Lung (tissue), 17 donors: ENCODE measurements at places on chromosomes 2 and 18. TPM values are rescaled to one million over a fixed set of nuclear protein-coding genes. Genes with fewer than 3 reads are reported as not detected.

DNA sequence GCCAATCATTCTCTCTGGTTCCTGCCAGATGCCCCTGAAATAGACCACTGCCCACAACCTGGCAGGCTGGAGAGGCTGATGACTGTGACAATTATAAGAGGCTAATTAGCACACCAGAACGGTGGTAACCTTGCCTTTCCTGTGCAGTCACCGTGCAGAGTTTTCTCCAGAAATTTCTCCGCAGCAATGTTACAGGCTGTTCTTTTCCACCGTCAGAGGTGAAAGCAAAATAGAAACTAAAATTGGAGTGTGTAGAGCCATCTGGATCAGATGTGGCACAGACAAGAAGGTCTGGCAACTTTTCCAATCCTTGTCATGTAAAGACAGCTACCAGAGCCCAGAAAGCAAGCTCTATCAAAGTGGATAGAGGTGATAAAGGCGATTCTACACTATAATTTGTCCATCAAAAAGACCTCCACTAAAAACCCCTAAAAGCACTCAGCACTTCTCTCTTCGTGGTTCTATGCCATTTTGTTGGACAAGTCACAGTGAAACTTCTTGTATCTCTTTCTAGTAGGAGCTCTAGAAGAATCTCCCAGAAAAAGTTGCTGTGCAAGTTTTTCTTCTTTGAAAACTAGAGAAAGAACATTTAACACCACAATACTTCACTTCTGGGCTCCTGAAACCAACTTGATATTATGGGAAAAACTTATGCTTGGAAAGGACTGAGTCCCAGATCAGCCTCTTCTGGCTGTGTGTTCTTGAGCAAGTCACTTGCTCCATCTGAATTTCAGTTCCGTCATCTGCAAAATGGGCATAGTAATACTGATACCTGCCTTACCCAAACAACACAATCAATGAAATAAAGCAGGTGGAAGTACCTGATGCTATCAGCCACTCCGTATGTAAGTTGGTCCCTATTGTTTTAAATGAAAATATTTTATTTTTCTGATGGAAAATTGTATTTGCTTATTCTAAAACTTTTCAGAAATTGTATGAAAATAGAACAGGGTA is 295.6 kb upstream of the DLGAP1 start:
- DNase-seq = no peak
- H3K27ac ChIP-seq = no peak overlapping the region

- H3K36me3 ChIP-seq = no peaks in the 10 kb centered on the region
- DNase-seq = peak; percentile 68
- peak overlapping the region; percentile 90 for H3K27ac ChIP-seq
- no peaks in the 10 kb centered on the region for H3K27me3 ChIP-seq
- peaks cover 45% of the 10 kb centered on the region for H3K4me1 ChIP-seq
Observed at GRCh38 chr2:42102591-42103450, 55.0 kb downstream of the PKDCC start.

DNA sequence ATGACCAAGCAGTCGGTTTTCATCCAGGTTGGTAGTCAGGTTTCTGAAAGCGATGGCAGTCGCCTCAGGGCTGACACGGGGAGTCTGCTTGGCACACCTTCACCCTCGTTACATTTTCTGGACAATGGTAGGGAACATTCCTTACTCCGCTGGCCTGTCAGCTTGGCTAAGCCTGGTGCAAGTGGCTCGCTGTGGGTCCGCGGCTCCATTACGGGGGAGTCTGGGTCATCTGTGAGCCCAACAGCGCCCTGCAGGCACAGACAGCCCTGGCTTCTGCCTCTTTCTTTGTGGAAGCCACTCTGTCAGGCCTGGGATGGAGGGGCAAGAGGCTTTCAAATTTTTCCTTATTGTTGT is 95.6 kb downstream of the HDAC4 start:
- no peaks in the 10 kb centered on the region for H3K27me3 ChIP-seq
- H3K4me3 ChIP-seq = no peak overlapping the region
- no peak for DNase-seq

Gene ALPI
- not detected for total RNA-seq

- no peaks in the 10 kb centered on the region for H3K27me3 ChIP-seq
- H3K4me3 ChIP-seq = no peak overlapping the region
- no peak for DNase-seq
- H3K27ac ChIP-seq = no peak overlapping the region
- no peaks in the 10 kb centered on the region for H3K36me3 ChIP-seq
Observed at GRCh38 chr2:132609101-132609890, 60.7 kb downstream of the LYPD1 start.

Gene NGEF
- 1.9 TPM for total RNA-seq

GRCh38 chr18:11307716-11308115 is 158.3 kb upstream of the PIEZO2 start:
- no peaks in the 10 kb centered on the region for H3K36me3 ChIP-seq
- no peak overlapping the region for H3K4me3 ChIP-seq
- no peak overlapping the region for H3K27ac ChIP-seq
- H3K27me3 ChIP-seq = no peaks in the 10 kb centered on the region

- no peaks in the 10 kb centered on the region for H3K36me3 ChIP-seq
- H3K27me3 ChIP-seq = no peaks in the 10 kb centered on the region
- no peak overlapping the region for H3K27ac ChIP-seq
Observed at GRCh38 chr2:96396095-96396494, 60.5 kb downstream of the NCAPH start.

DNA sequence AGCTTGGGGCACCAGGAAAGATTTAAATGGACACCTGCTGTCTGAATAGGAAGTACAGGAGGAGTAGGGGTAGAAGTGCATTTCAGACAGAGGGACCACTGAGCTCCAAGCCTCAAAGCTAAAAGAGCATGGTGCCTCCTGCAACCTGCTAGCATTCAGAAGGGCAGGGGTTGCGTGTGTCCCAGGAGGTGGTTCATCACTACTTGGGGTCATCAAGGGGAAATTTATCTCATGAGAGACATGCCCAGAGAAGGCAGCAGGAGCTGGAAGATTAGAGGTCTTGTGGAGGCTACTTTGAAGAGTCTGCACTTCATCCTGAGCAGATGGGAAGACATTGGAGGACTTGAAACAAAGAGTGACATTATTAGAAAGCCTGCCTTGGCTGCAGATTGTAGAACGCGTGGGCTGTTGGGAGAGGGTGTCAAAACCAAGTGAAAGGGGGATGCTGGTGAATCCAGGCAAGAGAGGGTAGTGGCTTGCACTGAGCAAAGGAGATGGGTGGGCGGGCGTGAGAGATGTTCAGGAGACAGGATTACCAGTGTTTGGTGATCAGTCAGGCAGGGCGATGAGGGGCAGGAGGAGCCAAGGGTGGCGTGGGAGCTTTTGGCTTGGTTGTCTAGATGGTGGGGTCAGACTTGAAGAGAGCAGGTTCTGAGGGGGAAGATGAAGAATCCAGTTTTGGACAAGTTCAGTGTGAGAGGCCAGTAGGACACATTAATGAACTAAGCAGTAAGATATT is 154.0 kb downstream of the DYSF start:
- no peak overlapping the region for H3K27ac ChIP-seq
- no peak overlapping the region for H3K4me3 ChIP-seq
- no peaks in the 10 kb centered on the region for H3K27me3 ChIP-seq
- no peaks in the 10 kb centered on the region for H3K36me3 ChIP-seq
- peaks cover 7% of the 10 kb centered on the region for H3K4me1 ChIP-seq
- DNase-seq = no peak

GRCh38 chr2:72148837-72149555 is 1.3 kb upstream of the CYP26B1 start:
- peak overlapping the region; percentile 16 for H3K4me3 ChIP-seq
- H3K36me3 ChIP-seq = no peaks in the 10 kb centered on the region
- peak; percentile 72 for DNase-seq
- H3K4me1 ChIP-seq = peaks cover 7% of the 10 kb centered on the region

Gene ACMSD
- 0.12 TPM for total RNA-seq

Gene SAG
- 0.46 TPM for total RNA-seq

DNA sequence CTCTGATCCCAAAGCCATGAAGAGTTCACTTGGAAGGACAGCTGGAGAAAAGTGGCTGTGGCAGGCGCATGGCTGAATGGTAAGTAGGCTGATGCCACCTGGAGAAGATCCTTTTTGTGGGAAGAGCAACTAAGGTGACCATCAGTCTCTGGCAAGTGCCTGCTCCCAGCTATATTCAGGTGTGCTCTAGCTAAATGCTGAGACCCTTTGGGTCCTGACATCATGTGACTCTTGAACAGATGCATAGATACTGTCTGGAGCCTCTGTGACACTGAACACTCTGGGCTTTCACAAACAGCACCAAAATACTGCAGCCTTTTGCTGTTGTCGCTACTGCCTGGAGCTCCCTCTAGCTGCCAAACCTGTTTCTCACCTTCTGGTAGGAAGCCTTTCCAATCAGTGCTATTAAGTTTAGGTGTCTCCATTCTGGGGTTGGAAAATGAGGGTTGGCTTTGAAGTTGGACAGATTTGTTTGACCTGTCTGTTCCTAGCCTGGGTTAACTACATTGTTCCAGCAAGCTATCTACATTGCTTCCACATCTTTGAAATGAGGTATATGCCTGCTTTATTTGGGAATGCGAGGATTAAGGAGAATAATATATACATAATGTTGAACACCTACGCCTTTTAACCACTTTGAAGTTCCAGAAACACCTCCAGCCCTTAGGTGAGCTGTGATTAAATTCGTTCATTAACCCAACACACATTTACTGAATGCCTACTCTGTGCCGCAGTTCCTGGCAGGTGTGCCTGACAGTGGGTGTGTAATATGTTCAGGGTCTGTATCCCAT is 3.1 kb downstream of the EGR4 start:
- no peak overlapping the region for H3K27ac ChIP-seq
- H3K27me3 ChIP-seq = peaks cover 32% of the 10 kb centered on the region
- no peak for DNase-seq
- no peaks in the 10 kb centered on the region for H3K4me1 ChIP-seq
- H3K4me3 ChIP-seq = no peak overlapping the region

GRCh38 chr18:36652503-36652902 is 176.3 kb downstream of the TPGS2 start:
- peaks cover 4% of the 10 kb centered on the region for H3K27me3 ChIP-seq
- DNase-seq = no peak
- H3K27ac ChIP-seq = no peak overlapping the region
- H3K36me3 ChIP-seq = no peaks in the 10 kb centered on the region

Gene PAIP2B
- total RNA-seq = 10.4 TPM

Gene CFC1
- total RNA-seq = 9.1 TPM

Gene RAB10
- 149 TPM for total RNA-seq

DNA sequence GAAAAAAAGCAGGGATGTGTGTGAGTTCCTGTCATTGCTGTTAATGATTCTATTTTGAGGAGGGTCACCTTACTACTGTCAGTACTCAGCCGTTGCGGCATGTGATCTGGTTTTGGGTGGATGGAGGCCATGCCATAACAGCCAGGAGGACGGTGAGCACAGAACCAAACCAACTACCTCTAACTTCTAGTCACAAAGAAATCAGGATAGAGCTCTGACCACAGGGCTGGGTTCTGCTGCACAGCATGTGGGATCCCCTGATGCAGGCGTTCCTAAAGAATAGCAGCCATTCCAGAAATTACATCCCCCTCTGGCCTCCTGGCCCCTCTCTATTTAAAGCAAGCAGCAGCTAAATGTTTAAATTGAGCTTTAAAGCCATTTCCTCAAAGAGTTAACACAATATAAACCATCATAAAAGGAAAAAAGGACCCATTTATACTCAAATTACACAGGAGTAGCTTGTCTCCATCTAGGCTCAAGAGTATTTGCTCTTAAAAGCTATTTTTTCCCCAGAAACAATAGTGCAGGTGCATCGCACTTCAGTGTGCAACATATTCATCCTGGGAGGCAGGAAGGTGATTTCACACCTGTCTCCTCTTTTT is 786.4 kb downstream of the RNF144A start:
- no peak for DNase-seq
- H3K27ac ChIP-seq = no peak overlapping the region
- H3K27me3 ChIP-seq = no peaks in the 10 kb centered on the region

Gene FSHR
- not detected for total RNA-seq

Gene ACADL
- total RNA-seq = 27.6 TPM

GRCh38 chr18:63216516-63217311 is 102.9 kb downstream of the BCL2 start:
- H3K4me1 ChIP-seq = no peaks in the 10 kb centered on the region
- H3K4me3 ChIP-seq = no peak overlapping the region
- H3K27ac ChIP-seq = no peak overlapping the region
- no peaks in the 10 kb centered on the region for H3K36me3 ChIP-seq
- no peak for DNase-seq

Gene OSBPL1A
- total RNA-seq = 37.0 TPM

Gene TMEM17
- total RNA-seq = 3.2 TPM

Gene FN1
- total RNA-seq = 1,129 TPM

DNA sequence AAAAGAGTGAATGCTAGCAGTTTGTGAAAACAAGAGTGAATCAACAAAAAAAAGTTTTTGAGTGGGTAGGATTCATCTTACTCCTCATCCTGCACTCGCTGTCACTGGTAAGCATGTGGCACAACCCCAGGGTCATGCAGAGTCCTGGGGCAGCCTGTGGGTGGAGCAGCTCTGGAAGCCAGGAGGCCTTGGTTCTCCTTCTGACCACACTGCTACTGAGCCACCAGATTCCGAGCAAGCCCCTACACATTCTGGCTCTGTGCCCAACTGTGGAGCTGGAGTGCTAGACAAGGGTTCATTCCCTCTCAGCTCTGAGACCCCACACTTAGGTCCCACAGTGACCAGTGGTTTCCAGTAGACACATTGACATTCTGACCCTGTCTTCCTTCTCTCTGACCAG is 670.6 kb downstream of the BCL11A start:
- H3K27me3 ChIP-seq = no peaks in the 10 kb centered on the region
- no peak overlapping the region for H3K27ac ChIP-seq
- no peak for DNase-seq
- no peaks in the 10 kb centered on the region for H3K36me3 ChIP-seq
- no peak overlapping the region for H3K4me3 ChIP-seq

Gene TUBA3E
- not detected for total RNA-seq

Gene HEATR5B
- 54.9 TPM for total RNA-seq
